Stimulated activated CD8-positive, alpha-beta memory T cell treated with anti-CD3 and anti-CD28 coated beads, Interleukin-4, amount 100 ng/mL, for 4 hours (primary cell): ENCODE measurements at places on chromosomes 2 and 18.
A peak's percentile ranks its signal among the peaks of the same experiment; 100 is the strongest.

DNA sequence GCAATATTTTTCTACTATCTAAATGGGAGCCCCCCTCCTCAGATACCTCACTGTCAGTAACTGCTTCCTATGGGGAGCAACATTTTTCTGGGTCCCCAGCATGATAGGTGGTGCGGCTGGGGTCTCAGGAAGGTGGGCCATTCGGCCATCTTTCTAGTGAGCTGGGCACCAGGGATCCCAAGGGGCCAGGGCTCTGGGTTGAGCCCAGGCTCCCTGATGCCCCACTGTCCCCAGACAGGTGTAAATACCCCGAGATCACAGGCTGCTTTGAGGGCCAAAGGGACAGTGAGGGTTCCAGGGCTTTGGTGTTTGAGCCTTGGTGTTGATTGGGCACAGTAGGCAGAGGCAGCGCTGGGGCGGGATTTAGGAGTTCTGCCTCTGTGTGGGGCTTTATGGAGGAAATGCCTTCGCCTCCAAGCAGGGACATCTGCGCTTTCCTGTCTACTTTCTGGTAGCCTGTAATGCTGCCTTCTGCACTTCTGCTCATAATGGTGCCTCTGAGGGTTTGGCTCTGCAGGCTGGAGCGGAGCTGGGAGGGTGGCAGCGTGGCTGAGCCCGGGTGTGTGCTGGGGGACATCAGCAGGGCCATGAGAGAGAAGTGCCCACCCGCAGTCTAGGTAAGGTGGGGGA, 5.3 kb downstream of the ITM2C start:
- no peak for DNase-seq

- no peak for DNase-seq
These were observed 2.1 kb downstream of the NABP1 start for GRCh38 chr2:191679818-191680600.

- DNase-seq, result no peak
These were observed 37.4 kb upstream of the SLC39A10 start for GRCh38 chr2:195619590-195619989.

DNA sequence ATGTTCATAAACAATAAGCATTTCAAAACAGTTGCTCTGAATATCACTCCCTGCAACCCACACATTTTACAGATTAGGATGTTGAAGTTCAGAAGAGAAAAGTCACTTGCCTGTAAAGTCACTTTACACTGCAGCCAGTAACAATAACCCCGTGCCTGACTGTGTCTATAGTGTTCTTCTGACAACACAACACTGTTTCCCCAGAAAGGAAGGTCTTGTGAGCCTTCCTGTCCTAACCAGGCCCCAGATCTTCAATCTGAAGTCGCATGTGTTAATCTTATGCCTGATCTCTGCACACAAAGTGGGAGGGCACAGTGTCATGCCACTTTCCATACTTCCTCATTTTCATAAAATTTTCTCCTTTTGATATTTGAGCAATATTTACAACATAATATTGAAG, 120.2 kb downstream of the FEZ2 start:
- DNase-seq, result no peak

DNA sequence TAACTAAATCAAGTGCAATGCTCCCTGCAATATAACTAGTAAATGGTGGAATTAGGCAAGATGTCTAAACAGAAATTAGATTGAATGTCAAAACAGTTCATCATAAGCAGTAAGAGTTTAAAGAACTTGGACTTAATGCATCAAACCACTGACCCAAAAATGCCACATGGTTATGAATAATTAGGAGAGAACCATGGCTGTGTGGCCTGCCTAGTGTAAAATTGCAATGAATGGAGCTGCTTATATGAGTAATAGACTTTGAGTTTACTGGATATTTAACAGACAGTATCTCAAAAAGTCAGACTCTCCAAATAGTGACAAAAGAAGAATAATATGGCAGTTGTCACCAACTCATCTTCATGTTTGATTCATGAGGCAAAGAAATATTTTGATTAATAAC, 101.6 kb upstream of the COL5A2 start:
- no peak for DNase-seq

DNA sequence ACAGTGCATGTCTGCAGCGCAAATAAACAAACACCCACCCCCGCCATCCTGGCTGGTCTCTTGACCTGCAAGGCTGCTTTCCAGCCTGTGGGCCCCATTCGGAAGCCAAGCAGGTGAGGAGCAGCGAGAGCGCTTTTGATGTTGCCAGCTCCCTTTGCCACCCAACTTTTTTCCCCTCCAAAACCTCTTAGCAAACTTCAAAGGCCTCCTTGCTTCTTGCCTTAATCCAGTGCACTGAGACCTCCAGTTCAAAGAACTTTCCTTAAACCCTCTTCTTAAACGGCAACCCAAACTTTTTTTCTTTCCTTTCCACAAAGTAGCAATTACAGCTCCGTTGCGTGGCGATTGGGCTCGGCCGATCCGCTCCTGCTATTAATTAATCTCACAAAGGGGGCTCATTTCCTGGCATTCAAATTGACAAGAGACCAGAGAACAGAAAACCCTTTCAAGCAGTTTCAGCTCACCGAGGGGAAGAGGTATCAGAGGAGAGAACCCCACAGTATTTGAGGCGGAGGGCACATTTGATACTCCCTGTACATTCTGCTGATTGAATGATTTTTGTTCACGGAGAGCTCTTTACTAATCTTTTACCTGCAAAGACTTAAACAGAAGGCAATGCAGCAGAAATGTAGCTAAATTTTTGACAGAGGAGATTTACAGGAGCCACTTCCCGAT, 531.4 kb downstream of the TMEM182 start:
- no peak for DNase-seq

- DNase-seq, result no peak
These were observed 66.0 kb upstream of the CCDC85A start for GRCh38 chr2:56117764-56118163.

DNA sequence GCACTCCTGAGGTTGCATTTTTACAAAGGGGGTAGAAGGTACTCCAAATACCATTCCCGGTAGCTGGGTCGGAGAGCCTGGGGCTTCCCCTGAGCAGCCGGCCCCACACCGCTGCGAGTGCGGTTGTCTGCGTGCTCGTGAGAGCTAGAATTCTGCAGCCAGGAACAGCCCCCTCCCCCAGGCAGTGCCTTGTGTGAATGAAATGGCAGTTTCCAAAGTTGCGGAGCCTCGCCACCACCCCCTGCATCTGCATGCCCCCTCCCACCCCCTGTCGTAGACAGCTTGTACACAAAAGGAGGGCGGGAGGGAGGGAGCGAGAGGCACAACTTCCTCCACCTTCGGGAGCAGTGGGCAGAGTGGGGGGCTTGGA, 1.1 kb downstream of the MYCN start:
- DNase-seq, result no peak

- DNase-seq, result no peak
These were observed 51.6 kb downstream of the SRBD1 start for GRCh38 chr2:45559436-45559835.

DNA sequence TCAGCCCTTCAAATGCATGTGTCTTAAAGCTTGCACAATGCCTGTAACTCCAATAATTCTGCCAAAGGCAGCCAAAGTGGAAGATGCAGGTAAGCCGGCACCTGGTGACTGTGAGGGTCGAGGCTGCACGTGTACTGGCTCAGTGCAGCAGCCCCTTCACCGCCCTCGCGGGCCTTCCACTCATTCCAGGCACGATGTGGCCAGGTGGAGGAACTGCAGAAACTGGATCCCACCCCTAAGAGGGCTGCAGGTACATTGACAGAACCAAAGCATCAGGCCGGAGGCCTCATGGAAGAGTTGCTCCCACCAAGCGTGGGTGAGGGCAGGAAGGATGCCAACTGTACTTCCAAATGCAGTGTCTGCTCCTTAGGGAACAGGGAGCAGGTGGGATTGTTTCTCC, 253.4 kb downstream of the HDAC4 start:
- no peak for DNase-seq

DNA sequence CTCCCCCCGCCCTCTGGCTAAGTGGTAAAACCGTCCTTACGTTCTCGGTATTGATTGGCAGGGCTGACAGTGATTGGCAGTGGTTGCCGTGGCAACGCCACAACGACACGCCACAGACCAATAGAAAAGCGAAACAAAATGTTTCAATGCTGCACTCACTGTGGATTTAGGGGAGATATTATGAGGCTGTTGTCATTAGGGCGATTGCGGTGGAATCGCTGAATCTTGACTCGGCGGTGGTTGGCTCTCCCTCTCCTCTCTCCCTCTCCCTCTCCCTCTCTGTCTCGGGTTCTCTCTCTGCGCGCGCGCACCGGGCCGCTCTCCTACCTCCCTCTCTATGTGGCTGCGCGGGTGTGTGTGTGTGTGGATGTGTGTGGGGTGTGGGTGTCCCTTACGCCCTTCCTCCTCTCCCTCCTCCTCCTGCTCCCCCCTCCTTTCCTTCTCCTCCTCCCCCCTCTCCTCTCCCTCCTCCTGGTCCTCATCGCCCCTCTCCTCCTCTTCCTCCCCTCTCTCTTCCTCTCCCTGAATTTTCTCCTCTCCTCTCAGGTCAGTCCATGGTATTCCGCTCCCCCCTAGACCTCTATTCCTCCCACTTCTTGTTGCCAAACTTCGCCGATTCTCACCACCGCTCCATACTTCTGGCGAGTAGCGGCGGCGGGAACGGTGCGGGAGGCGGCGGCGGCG, at the start of gene SIX3:
Gene SIX3, plus strand, starts transcription at position 152 of the 684 bp plus-strand sequence. Its CDS starts 403 bp downstream, at position 555.
- DNase-seq, result no peak

DNA sequence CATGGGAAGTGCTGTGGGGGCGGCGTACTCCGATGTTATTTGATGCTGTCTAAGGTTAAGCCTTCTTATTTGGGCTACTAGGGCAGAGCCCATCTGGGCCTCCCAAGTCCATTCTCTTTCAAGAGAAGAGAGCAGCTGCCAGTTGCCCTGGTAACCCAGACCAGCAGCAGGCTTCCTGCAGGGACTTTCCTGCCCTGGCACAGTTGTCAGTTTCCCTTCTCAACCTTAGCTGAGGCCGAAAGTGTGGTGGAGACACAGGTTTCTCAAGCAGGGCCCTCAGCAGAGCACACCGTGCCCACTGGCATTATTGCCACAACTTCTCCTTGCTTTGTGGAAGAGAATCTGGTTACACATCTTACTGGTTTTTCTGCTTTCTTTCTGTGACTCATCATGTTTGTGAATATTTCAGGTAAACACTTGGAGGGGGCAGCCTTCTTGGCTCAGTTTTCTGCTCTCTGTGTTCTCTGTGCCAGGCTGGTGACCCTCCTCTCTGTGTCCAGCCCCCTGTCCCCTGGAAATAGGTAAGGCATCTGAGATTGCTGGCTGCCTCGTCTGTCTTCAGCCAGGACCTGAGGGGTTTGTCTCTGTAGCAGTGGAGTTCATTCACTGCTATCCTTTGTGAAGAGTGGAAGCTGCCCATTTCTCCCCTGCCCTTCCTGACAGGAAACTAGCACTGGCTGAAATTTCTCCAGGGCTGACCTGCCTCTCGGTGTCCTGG, 111.0 kb downstream of the B3GNT2 start:
- DNase-seq, result no peak

DNA sequence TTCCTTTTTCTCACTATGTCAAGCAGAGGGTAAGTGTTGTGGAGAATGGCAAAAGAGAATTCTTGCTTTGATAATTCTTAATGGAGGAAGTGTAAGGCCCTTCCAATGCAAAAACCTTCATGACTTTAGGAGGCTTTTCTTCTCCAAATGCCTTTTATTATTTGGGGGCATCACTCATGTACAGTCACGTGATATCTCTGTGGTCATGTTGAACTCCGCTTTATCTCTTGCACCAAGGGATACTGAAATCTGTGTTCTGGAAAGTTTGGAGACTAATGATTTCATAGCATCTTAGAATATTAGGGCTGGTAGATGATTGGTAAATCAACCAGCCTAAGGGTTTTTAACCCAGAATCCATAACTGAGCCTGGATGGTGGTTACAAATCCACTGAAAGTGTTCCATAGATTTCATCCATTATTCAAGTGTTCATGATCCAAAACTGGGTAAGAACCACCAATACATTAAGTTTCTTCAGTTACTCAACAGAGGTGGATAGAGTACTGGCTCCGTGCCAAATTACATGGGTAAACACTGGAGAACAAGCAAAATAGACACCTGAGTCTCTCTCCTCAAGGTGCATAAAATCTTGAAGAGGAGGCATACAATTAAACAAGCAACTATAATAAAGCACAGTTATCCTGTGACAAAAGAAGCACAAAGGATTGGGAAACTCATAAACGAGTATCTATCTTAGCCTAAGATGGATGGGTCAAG, 169.6 kb upstream of the EPHA4 start:
- DNase-seq, result no peak

GRCh38 chr2:232955856-232956255, 57.2 kb downstream of the NGEF start:
- no peak for DNase-seq

- DNase-seq, result peak; percentile 76
These were observed 14.5 kb downstream of the PDCD1 start for GRCh38 chr2:241844066-241844728.

DNA sequence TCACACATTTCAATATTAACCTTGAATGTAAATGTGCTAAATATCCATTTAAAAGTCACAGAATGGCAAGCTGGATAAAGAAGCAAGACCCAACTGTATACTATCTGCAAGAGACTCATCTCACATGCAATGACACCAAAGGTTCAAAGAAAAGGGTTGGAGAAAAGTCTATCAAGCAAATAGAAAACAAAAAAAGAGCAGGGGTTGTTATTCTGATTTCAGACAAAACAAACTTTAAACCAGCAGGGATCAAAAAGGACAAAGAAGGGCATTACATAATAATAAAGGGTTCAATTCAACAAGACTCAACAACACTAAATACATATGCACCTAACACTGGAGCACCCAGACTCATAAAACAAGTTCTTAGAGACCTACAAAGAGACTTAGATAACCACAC, 14.5 kb upstream of the UNC80 start:
- DNase-seq, result no peak

- DNase-seq, result peak; percentile 79
These were observed 37.3 kb upstream of the BMP10 start for GRCh38 chr2:68908392-68908970.

GRCh38 chr2:2941205-2941604, 436.4 kb downstream of the EIPR1 start:
- no peak for DNase-seq

GRCh38 chr2:84631047-84631446, 114.7 kb downstream of the DNAH6 start:
- DNase-seq, result no peak

- no peak for DNase-seq
These were observed 238.2 kb downstream of the MREG start for GRCh38 chr2:215775106-215775505.
